ENCODE measurements at places on chromosomes 5 and 9.

DNA sequence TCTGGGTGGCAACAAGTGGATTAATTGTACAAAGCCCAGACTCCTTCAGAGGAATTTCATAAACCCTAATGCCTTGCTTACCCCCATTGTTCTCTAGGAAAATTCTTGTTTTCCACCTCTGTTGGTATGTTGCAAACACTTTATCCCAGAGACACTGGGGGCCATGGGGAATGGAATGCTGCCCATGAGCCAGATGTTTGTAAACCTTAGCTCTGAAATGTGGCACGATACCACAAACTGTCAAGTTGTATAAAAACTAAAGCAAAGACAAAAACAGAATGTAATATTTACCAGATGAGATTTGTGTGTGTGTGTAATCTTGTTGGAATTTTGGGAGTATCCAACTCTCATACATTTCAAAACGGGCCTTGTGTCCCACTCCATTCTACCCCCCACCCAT is 465.0 kb downstream of the EBF1 start:
- no peak for DNase-seq

GRCh38 chr9:115799734-115800133 is 353.9 kb upstream of the PAPPA start:
- DNase-seq: no peak

GRCh38 chr9:119409552-119409951 is 40.3 kb upstream of the BRINP1 start:
- no peak for DNase-seq

DNA sequence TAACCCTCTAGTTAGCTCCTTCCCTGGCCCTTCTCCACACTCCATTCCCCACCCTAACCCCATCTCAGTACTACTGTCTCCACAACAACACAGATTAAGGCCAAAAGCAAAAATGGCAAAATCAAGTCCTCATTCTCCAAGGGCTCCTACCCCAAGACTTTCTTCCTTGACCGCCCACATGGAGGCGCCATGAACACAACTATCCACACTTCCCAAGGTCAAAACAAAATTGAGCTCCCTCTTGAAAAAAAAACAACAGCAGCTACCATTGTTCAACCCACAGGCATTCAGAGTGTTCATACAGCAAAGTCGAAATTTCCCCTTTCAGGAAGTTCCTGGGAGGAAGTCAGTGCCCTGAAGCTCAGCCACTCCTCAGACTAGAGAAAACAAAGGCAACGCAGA is 54.4 kb downstream of the GNAQ start:
- DNase-seq: peak; percentile 34

DNA sequence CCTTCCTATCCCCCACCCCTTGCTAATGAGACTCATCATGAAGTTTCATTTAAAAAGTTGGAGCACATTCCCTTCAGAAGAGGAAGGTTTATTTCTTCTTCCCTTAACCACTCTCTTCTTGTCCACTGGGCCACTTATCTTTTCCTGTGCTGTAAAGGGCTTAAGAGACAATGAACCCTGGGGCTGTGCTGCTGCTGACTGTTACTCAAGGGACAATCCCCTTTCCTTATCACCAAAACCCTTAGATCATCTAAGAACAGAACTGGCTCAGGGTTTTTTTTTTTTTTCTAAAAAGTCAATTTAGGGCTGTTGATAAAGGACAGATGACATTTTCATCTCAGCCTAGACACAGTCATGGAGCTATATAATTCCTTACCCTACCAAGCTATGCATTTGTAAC is 29.6 kb downstream of the CAPSL start:
- DNase-seq: no peak

DNA sequence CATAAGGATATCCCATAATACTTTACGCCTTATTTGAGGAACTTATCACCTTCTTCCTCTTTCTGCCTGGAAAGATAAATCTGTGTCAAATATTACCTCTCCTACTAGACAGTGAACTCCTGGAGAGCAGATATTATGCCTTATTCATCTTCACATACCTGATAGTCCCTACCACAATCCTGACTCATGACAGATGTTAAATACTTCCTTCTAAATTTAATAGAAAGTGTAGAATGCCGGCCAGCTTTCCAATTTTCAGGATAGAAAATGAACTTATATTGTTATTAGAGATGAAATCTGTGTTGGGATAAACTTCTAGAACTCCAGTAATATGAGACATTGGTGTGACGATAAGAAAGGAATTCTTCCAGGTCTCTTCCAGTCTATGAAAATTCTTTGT is 89.0 kb downstream of the GCNT4 start:
- DNase-seq: no peak

- DNase-seq: no peak
These were observed 336.4 kb upstream of the MPDZ start for GRCh38 chr9:13615660-13616490.

DNA sequence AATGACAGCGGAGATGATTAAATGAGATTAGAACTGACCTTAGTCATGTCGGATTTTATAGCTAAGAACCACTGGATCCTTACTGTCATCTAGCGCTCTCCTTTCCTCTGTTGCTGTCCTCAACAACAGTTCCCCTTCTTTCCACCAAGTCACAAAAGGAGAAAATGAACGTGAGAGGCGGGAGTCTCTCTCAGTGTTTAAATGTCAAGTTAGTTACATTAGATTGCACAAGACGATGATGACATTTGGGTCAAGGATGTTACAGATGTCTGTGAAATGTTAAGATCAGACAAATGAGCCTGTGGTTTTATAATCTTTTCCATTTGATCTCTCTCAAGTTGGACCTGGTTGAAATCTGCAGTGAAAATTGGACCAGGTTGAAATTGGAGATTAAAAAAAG is 53.5 kb downstream of the FBXO38 start:
- no peak for DNase-seq

- DNase-seq: no peak
These were observed 107.0 kb upstream of the NUDT12 start for GRCh38 chr5:103669615-103670014.

DNA sequence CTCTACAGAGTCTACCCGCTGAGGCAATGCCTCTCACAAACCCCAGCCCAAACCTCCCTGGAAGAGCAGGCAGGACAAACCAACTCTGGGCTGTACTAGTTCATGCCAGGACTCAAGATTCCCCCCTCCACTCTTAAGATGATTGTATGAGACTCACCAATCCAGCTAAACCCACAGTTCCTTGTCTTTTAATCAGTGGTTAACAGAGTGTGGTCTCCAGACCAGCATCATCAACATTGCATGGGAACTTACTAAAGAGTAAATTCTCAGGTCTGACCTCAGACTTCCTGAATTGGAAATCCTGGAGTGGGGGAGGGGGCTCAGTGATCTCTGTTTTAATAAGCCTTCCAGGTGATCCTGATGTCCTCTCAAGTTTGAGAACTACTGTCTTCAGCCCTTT is 240.9 kb downstream of the GAS1 start:
- DNase-seq: no peak

- DNase-seq: no peak
These were observed 1.1 kb downstream of the VLDLR start for GRCh38 chr9:2622461-2623287.

GRCh38 chr9:89868100-89868499 is 263.3 kb downstream of the GADD45G start:
- no peak for DNase-seq

- DNase-seq: no peak
These were observed 616.0 kb downstream of the ACTL7B start for GRCh38 chr9:108239696-108240321.

DNA sequence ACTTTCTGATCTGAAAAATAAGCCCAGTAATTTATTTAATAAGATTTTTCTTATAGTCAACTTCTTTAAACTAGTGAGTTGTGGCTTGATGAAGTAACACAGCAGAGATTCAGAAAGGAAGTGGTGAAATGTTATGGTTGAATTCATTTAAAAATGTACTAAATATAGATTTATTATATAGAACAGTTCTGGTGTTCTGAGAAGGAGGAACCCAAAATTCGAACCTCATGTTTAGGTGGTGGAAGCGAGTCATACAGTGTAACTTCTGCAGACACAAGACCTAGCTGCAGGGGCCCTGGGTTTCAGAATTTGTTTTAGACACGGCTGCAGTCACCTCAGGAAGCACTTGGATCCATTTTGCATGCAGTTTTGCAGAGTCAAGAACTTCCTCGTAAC is 188.2 kb downstream of the TRIO start:
- no peak for DNase-seq

DNA sequence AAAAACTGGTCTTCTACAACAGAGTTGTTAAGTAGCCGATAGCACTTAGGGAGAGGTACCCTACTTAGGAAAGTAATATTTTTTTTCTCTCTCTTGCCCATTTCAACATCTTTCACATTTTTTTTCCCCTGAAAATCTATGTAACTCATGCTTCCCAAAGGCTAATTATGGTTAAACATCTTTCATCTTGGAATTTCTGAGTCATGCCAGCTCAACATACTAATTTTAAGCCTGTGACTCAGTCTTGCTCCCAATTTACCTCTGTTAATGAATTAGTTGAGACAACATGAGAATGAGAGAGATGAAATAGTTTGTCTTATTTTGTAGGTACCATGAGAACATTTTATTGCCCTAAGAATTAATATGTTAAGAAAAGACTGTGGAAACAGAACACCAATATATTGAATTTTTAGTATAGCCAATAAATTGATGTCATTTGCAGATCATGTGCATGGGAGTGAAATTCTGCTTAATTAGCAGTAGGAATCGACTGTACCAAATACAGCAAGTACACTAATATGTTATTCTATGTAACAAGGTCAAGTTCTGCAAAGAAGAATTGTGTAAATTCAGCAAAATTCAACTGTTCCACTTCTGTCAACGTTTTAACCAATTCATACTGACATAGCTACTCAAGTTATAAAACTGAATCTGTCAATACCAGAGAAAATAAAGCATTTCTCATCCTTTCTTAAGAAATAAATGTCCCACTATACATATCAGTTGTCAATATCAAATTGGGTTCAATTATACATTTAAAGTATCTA is 550.0 kb downstream of the PTPRD start:
- no peak for DNase-seq

- no peak for DNase-seq
These were observed 216.4 kb downstream of the CDH10 start for GRCh38 chr5:24428345-24428744.

- no peak for DNase-seq
These were observed 304.6 kb downstream of the MLLT3 start for GRCh38 chr9:20317701-20318100.

DNA sequence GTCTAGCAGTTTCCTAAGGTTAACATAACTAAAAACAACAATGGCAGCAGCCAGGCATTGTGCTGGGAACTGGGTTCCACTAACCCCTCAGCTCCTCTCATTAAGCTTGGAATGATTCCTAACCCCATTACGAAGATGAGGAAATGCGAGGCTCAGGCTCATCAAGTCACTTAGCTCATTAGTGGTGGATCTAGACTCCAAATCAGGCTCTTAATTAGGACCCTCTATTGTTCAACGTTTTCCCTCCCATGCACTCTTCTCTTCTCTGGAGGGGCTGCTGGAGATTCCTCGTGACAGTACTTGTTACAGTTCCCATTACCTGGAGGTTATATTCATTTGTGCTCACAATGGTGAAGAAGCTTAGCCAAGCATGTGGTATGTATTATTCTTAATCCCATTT is 6.5 kb downstream of the TAS2R1 start:
- DNase-seq: no peak

- DNase-seq: no peak
These were observed 285.2 kb downstream of the DMRTA1 start for GRCh38 chr9:22731786-22732185.

DNA sequence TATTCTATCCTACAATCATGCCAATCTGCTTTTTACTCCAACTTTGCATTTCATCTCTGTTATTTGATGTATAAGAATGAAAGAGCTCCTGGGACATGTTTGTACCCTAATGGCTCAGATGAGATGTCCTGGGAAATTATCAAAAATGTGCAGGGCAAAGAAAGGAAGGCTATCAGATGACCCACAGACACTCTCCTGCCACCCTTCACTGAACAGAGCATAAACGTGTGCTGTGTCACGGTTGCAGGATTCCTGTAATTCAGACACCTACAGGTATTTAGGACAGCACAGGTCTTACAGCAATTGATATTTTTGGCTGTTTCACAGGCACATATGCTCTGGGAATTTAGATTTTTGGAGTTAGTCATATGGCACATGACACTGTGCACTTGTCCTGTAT is 149.2 kb upstream of the GAS1 start:
- DNase-seq: no peak

DNA sequence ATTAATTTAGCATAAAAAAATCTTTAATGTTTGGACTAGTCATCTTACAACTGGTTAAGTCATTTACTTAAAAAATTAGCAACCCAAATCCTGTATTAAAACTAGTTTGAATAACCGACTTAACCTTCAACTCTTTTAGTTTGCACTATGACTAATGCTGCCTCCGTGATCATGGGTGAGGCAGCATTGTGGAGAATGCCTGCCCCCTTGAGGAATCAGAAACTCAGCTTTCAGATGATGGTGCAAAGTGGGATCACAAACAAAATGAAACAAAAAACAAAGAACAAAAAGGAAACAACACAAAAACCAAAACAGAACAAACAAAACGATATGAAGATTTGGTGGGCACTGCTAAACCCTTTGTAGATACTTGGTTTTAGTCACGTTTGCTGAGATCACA is 127.0 kb upstream of the PALM2AKAP2 start:
- DNase-seq: no peak

- DNase-seq: no peak
These were observed 19.6 kb upstream of the ISOC1 start for GRCh38 chr5:129074903-129075302.

GRCh38 chr5:142813220-142813619 is 43.0 kb downstream of the ARHGAP26 start:
- DNase-seq: no peak

GRCh38 chr9:97850746-97851445 is 2.1 kb upstream of the FOXE1 start:
- DNase-seq: no peak
